ENCODE measurements at places on chromosomes 6 and 20.

DNA sequence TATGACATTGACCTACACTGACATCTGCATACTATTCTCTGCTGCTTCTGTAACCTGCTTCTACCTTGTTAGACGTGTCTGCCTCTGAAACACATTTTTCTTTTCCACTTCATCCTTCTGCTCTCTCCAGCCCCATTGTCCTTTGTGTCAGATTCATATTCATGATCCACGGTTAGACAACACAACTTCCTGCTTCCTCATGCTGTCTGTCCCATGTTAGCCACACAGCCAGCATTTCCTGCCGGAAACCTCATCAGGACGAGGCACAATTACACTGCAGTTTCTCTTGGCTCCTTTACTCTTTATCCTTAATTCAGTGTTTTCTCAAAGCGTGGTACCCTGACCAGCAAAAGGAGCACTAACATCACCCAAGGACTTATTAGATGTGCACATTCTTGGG is 150.2 kb downstream of the TBC1D7 start:
- DNase-seq, result no peak

DNA sequence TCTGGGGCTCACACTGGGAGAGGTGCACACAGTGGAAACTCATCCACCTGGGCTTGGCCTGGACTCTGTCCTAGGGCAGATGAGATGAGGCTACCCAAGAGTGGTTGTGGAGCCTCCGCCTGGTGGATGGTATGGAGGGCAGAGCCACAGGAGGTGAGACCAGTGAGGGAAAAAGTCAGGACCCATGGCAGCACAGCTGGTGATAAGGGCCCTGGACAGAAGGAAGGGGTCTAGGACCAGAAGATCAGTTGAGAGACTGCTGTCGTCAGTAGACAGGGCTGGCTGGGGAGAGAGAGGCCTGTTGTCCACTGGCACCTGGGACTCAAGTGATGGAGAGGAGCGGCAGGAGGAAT is 29.8 kb downstream of the PLCG1 start:
- no peak for DNase-seq

DNA sequence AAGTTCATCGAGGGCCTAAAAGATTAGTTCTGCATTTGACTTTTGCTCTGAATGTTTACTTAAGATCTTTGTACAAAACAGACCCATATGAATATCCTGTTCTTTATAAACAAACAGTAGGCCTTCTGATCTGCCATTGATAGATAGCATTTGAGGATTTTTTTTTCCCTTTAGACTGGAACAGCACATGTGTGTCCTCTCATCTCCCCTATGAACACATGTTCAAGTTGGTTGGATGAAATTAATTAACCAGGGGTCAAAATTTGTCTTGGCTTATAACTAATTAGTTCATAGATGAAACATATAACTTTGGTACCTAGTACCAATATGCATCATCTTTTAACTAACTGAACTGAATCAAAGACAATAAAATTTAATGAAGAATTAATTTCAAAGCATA is 81.3 kb downstream of the AK9 start:
- DNase-seq, result no peak

- no peak for DNase-seq
These were observed 108.7 kb upstream of the CNKSR3 start for GRCh38 chr6:154619146-154619545.

- no peak for DNase-seq
These were observed 963 bp downstream of the FOXF2 start for GRCh38 chr6:1390133-1390945.

- no peak for DNase-seq
These were observed 30.2 kb upstream of the HLA-E start for GRCh38 chr6:30459145-30459544.

- no peak for DNase-seq
These were observed 48.9 kb upstream of the GCM1 start for GRCh38 chr6:53197553-53197952.

DNA sequence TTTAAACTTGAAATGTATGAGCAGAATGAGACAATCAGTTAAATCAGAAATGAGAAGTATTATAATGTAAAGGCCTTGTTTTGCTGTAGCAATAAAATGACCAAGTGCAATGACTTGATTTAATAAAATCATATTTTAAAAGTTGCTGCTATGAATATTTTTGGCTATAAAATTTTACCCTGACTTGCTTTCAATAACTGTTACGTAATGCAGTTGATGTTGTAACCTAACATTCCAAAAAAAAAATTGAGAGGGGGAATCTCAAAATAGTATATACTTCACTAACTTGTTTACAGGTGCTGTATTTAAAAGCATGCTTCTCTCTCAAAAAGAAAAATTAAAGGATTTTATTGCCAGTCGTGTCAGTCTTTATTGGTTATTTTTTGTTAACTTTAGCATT is 71.6 kb upstream of the ADGRF4 start:
- DNase-seq, result no peak

DNA sequence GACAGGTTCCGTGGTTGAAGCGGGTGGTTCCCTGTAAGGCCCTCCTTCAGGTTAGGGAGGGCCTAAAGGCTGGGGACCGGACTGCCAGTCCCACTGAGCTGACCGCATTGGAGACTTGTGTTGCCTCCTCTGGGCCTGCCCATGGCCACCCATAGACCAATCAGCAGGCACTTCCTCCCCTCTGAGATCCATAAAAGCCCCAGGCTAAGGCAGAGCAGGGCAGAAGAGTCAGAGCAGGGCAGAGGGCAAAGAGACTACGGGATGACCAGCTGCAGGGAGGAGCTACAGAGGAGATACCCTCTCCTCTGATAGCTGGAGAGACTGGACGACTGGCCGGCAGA is 537.4 kb downstream of the TENT5A start:
- no peak for DNase-seq

- no peak for DNase-seq
These were observed 73.3 kb downstream of the OTOR start for GRCh38 chr20:16821211-16822089.

GRCh38 chr6:162727322-162728182 is at the start of the genes PACRG and PRKN:
TSS of gene PACRG (plus strand) at chr6:162727974.
TSS of gene PRKN (minus strand) at chr6:162727766.
- DNase-seq, result peak; percentile 100

- DNase-seq, result no peak
These were observed 246.5 kb downstream of the ERMARD start for GRCh38 chr6:169997930-169998218.

- DNase-seq, result no peak
These were observed 444.5 kb upstream of the IMPG1 start for GRCh38 chr6:76516924-76517323.

GRCh38 chr20:3755814-3756480 is 11.6 kb downstream of the ADISSP start:
- DNase-seq, result no peak

DNA sequence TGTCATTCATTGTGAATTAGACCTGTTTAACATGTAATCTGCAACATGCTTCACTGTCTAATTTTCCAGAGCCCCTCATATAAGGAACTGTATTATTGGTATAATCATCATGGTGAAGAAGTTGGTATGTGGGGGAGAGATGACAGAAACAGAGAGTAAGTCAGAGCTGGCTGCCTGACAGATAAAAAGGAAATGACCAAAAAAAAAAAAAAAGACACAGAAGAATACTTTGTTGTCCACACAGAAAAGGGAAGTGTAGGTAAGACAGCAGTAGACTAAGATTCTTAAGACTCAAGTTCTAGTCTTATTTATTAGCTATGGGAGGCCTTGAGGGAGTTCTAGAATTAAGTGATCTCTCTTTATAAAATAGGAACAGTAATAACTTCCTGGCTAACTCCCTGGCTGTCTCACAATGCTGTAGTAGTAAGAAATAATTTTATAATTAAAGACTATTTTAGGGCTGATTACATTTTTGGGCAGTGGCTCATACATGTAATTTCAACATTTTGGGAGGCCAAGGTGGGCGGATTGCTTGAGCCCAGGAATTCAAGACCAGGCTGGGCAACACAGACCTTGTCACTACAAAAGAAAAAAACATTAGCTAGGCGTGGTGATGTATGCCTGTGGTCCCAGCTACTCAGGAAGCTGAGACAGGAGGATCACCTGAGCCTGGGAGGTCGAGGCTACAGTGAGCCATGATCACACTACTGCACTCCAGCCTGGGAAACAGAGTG is 102.5 kb downstream of the PRL start:
- DNase-seq, result no peak

DNA sequence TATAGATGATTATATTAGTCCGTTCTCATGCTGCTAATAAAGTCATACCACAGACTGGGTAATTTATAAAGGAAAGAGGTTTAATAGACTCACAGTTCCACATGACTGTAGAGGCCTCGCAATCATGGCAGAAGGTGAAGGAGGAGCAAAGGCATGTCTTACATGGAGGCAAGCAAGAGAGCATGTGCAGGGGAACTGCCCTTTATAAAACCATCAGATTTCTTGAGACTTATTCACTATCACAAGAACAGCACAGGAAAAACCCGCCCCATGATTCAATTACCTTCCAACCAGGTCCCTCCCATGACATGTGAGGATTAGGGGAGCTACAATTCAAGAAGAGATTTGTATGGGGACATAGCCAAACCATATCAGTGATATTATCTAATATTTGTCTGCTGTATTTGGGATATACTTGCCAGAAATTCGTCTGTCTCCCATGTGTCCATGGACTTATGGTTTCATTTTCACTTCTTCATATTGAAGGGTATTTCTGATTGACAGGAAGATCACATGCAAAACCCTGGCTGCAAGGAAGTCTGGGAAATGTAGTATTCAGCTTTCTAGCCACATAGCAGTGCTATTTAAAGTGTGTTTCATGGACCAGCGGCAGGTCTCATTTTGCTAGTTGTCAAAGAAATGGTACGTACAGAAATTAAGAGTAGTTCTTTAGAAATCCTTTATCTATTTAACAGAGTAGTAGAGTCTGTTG is 50.5 kb upstream of the PAK5 start:
- no peak for DNase-seq

- DNase-seq, result no peak
These were observed 27.8 kb upstream of the SYNDIG1 start for GRCh38 chr20:24441661-24442060.

GRCh38 chr6:111486475-111486874 is 3.5 kb upstream of the REV3L start:
- no peak for DNase-seq

GRCh38 chr20:14404515-14404914 is 67.1 kb upstream of the FLRT3 start:
- DNase-seq, result no peak

DNA sequence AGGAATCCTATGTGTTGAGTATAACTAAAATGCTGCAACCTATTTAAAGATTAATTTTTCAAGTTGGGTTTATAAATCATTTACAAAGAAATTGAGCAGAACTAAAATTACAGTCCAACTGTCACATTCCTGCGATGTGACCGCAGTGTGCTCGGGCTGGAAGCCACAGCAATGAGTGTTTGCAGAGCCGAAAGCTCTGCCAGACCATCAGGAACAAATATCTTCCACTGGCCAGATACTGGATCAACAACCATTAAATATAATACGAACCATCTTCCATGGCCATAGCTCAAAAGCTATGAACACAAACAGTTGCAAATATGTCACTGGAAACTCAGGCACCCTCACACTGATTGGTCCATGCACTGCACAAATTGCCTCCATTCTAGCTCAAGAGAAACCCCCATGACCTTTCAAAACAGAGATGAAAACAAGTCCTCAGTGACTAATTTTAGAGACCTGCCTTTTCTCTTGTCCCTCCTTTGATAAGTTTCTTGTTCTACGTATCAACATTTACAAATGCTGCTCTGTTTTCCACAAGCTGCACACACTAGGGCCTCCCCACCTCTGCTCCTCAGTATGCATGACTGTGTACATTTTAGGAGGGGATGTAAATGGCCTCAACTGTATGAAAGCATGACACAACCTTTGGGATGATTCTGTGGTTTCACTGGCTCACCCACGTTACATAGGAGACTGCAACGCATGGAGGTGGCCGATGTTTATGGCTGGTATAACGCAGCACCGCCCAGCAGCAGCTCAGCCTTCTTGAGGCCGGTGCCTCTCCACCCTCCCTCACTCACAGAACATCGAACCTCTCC is 171.7 kb downstream of the WDR27 start:
- peak; percentile 71 for DNase-seq

- DNase-seq, result no peak
These were observed 94.9 kb upstream of the POPDC3 start for GRCh38 chr6:105274678-105275077.

DNA sequence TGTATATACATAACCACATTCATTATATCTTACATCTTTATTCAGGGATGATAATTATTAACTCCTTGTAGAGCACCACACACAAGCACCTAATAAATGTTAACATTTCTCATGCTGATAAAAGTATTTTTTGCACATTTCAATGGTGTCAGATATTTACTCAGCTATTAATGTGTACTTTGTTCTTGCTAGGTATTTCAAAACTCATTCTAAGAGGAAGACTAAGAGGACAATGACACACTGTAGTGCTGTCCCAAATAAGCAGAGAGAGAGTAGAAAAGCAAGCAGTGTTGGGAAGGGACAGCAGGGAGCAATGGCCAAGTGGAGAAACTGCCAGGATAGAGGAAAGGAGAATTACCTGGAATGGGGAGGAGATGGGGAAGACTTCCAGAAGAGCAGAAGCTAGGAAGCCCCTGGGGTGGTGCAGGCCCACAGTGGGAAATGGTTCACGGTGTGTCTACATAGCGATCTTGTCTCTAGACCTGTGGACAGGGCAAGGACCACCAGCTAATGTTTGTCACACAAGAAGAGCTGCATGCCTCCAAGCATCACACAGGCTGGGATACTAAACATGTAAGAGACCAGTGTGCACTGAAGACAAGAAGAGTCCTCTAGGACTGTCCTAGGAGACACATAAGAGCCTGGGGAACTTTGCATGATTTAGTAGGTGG is 55.3 kb downstream of the RARS2 start:
- no peak for DNase-seq

GRCh38 chr6:81693266-81693665 is 59.2 kb downstream of the TENT5A start:
- DNase-seq, result no peak

DNA sequence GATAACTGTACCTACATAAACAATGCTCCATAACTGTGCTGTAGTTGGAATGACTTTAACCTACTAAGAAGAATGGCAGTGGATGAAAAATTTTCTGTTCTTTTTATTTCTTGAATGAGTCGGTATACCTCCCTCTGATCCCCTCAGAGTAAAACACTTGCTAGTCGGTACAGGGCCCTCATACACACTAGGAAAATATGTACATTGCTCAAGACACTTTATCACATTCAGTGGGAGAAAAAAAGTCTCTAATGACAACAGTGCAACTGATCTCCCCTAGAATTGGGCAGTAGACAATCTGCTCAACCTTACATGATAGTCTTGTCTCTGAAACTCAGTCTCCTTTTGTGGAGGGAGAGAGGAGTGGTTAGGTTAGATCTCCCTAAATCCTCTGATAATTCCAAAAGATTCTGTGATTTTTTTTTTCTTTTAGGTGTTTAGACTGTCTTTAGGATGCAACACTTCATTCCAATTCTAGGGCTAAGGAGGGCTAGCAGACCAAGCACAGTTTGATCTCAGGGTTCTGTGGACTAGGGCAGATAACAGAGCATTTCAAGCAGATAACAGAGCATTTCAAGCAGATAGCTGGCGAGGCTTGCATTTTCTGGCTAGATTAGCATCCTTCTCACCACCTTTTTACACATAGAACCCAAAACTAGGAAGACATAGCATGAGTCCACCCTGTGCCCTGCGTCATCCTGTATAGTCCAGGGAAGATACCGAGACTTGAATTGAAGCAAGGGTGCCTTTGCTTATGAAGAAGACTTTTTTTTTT is 100.3 kb upstream of the TNFAIP3 start:
- no peak for DNase-seq

GRCh38 chr20:20136313-20136712 is 84.0 kb downstream of the CFAP61 start:
- no peak for DNase-seq

- DNase-seq, result no peak
These were observed 42.4 kb downstream of the SSR1 start for GRCh38 chr6:7270320-7271204.
